ENCODE measurements at places on chromosomes 12 and 14.

- peak; percentile 90 for DNase-seq
Measured at GRCh38 chr14:75648066-75648838, 12.4 kb downstream of the ERG28 start.

DNA sequence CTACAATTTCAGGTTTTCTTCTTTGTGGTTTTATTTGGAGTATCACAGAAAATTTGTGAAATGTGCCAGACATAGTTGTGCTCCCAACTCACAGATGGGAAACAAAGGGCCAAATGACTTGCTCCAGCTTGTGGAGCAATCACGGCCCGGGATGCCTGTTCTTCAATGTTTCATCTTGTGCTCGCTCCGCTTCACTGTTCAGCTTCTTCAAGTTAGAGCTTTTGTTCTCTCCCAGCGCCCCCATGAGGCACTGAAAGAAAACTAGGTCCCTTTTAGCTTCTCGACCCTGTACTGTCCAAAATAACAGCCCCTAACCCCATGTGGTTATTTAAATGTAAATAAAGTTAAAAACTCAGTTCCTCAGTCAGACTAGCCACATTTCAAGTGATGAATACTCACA lies 187.9 kb upstream of the STXBP6 start:
- DNase-seq = peak; percentile 1

- DNase-seq = no peak
Measured at GRCh38 chr12:120997448-120997847, 18.8 kb downstream of the C12orf43 start.

DNA sequence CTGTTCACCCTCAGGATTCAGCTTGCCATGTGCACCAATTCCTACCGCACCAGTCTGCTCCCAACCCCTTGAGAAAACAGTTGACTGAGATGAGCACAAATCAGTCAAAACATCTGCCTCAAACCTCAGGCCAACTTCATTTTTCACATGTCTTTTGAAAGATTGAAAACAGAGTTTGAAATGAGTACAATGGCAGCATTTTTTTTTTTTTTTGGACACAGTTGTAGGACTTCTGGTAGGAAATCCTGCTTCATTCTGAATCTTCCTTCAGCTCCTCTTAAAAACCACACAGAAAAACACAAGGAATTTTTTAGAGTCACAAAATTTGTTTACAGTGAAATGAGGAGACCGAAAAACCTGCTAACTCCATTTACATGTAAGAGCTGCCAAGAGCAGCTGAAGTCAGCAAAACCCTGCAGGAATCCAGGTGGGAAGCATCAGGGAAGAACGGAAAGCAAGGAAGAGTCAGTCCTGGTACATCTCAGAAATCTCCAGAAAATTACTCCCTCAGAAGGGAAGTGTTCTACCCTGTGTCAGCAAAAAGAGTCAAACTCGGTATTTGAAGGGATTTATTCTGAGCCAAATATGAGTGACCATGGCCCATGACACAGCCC lies 100.3 kb upstream of the TMTC1 start:
- DNase-seq = no peak

GRCh38 chr12:121112496-121112895 lies 20.2 kb upstream of the P2RX7 start:
- no peak for DNase-seq

DNA sequence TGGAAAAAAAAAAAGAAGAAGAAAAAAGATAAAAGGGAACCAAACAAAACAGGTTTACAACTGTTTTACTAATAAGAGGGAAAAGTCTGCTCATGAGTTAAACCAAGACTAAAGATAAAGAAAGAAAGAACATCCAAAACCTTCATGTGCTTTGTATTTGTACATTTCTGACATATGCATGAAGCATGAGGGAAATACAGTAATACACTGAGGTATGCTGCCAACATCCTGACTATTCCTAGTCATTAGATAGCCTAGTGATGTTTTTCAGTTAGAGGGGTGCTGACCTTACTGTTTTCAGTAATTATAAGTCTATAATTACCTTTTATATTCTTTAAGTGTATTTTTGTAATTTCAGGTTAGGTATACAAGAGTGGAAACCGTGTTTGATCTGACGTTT lies 793.3 kb downstream of the DIO2 start:
- DNase-seq = peak; percentile 27

- no peak for DNase-seq
Measured at GRCh38 chr12:11677093-11677492, 27.6 kb downstream of the ETV6 start.

- DNase-seq = no peak
Measured at GRCh38 chr12:44555454-44555853, 320.7 kb downstream of the NELL2 start.

DNA sequence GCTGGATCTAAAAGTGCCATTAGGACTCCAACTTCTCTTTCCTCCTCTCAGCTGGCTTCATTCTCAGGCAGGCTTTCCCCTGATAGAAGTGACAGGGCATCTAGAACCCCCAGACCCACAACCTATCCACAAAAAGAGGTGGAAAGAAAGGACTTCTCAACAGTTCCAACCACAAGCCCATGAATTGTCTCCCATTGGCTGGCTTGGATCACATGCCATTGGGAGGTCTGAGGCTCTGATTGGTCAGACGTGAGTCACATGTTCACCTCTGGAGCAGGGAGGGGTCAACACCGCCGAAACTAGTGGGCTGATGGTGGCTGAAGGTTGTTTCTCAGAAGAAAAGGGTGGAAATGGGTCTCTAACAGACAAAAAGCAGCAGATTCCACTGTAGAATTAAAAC lies 47.2 kb downstream of the DRAM1 start:
- DNase-seq = peak; percentile 28

GRCh38 chr14:93916498-93916897 lies 10.6 kb upstream of the FAM181A start:
- DNase-seq = no peak

DNA sequence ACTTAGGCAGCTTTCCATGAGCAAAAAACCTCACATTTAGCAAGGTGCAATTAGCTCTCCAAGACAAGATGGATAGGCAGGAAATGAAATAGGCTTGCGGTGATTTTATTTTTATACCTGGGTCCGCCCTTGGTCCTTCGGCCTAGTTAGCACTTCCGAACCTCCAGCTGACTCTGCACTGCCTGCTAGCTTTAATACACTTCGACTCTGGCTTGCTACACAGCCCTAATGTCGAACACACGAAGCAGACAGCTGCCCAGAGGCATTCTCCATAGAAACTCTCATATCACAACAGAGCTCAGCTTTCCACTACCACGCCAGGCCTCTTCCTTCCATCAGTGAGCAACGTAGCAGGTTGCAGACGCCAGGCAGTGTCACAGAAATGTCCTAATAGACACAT lies 688.0 kb downstream of the VRK1 start:
- no peak for DNase-seq

- DNase-seq = no peak
Measured at GRCh38 chr14:68527329-68527851, 265.5 kb downstream of the ZFP36L1 start.

DNA sequence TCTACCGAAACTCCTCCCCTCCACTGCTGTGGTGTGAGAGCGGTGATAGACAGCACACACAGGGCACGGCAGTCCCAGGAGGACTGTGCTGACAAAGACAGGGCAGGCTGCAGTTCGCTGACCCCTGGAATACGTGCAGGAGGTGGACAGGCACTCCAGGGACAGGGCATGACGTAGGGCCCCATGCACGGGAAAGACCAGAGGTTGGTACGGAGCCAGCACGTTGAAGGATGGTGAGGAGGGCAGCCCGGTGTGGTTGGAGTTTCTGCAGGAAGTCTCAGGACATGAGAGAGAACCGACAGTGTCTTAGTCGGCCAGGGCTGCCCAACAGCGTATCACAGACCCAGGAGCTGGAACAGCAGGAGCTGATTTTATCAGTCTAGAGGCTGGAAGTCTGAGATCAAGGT lies 254.2 kb upstream of the FKBP4 start:
- no peak for DNase-seq

DNA sequence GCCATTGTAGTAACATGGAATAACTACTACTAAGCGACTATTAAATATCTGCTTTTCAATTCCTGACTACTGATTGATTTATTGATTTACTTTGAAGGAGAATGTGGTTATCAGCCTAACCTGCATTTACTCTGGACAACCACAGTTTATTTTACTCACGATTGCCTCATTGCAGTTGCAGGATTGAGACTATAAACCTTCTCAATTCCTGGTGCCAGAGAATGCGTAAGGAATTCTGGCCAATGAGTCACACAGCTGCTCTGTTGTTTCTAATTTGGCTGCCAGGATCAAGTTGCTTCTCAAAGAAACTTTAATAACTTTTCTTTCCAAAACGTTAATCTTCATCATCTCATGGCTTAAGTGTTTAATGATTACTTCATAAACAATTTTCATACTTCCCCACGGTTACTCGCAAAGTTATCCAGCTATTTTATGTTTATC lies 13.1 kb upstream of the TMTC1 start:
- DNase-seq = peak; percentile 85

DNA sequence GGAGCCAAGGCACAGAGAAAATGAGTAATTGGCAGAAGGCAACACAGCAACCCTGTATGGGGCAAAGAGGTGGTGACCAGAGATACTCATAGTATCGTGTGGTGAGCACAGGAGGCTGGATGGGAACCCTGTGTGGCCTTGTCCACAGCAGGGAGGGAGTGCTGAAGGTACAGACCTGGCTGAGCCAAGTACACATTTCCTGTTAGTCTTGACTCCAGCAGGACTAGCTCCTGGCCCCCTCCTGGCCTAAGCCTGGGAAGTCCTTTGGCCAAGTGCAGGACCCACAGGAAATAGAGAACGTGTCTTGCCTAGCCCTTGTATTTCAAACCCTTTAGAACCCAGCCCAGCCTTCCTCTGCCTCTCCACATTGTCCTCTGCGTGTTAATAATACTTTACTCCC lies 289.8 kb upstream of the PWP1 start:
- DNase-seq = no peak

DNA sequence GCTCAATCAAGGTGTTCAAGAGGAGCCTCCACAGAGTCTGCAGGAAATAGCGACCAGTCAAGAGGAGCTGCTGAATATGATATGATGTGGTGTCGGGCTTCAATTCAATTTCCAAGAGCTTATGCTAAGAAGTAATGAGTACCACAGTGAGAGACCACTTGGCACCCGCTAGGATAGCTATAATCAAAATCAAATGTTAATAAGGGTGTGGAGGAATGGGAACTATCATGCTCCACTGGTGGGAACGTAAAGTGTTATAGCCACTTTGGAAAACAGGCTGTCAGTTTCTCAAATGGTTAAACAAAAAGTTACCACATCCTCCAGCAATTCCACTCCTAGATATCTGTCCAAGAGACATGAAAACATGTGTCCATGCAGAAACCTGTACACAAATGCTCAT lies 6.7 kb downstream of the POLR3B start:
- DNase-seq = no peak
